Head of caudate nucleus (tissue), 42 donors: ENCODE measurements at places on chromosomes 16 and 17.

DNA sequence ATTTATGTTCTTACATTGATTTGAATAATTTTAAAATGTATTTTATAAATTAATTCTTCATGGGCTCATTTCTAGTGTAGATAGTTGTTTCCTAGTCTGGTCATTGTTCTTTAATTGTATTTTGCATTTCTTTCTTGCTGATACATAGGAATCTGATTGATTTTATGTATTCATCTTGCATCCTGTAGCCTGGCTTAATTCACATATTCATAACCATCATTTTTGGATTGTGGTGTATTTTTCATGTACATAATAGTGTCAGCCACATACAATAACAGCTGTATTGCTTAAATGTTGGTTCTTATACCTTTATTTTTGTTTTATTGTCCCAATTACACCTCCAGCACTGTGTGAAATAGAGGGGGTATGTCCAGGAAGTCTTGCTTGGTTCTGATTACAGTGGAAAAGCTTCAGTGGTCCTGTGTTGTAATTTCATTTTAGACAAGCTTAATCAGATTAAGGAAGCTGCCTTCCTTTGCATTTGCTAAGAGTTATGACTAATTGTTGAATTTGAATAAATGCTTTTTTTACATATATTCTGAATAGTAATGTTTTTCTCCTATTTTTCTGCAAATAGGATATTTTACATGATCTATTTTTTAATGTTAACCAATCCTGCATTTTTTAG, 103.7 kb downstream of the USP22 start:
- DNase-seq: no peak

DNA sequence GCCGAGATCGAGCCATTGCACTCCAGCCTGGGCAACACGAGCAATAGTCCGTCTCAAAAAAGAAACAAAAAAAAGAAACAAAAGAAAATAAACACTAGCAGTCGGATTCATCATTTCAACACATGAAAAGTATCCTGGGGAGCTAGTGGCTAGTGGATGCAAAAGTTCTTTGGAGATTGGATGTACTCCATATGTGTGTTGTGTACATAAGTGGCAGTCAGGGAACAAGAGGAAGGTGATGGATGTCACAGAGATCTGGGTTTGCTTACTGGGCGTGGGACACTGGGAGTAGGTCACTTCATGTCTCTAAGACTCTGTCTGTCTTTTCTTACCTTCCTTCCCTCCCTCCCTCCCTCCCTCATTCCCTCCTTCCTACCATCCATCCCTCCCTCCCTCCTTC, 35.4 kb downstream of the MRC2 start:
- DNase-seq: no peak

DNA sequence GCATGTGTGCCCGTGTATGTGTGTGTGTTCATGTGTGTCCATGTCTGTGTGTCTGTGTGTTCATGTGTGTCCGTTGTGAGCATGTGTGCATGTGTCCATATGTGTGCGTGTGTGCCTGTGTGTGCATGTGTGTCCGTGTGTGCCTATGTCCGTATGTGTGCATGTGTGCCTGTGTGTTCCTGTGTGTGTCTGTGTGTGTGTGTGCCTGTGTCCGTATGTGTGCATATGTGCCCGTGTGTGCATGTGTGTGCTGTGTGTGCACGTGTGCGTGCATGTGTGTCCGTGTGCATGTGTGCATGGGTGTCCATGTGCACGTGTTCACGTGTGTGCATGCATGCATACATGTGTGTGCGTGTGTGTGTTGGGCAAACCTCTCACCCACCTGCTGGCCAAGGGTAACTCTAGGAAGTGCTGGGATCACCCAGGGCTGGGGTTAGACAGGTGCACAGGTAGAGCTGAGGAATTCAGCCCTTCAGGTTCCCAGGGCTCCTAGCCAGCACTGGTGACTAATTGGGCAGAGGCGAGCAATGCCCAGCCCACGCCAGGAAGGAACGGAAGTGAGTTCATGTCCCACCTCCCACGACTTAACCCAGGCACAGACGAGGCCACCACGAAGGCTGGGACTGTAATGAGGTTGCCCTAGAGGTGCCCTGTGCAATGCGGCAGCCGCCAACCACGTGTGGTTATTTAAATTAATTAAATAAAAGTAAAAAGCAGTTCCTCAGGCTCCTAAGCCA, 8.2 kb upstream of the CSNK1D start:
- DNase-seq: no peak

GRCh38 chr17:30413109-30413508, 34.4 kb downstream of the CPD start:
- DNase-seq: no peak

DNA sequence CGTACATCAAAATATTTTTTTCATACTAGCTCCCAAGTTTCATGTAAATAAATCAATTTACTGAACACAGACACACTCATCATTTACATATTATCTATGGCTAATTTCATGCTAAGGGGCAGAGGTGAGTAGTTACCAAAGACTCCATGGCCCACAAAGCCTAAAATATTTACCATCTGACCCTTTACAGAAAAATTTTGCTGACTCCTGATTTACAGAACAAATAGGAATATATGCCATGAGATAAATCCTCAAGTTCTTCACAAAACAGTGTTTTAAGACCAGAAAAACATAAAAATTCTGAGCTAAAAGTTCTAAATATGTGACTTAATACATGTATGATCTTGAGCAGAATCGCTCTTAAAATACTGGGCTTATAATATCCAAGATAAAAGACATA, 36.6 kb upstream of the PHLPP2 start:
- DNase-seq: no peak

GRCh38 chr17:64214950-64215349, 48.1 kb downstream of the TEX2 start:
- no peak for DNase-seq

DNA sequence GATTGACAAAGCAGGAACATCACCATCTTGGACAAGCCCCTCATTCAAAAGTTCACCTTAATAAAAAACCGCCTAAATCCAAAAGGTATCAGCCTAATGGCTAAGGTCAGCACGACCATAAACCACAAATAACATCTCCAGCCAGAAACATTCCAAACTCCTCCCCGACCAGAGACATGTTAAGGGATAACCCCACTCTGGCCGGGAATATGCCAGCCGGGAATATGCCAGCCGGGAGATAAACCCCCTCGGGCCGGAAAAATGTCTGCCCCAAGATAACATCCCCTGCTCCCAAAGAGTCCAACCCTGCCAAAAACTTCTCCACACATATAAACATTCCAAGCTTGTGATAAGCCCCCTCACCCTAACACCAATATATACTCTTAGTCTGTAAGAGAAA, 1.4 kb downstream of the DHX33 start:
- no peak for DNase-seq

GRCh38 chr17:40901981-40902474, 17.0 kb upstream of the KRT20 start:
- no peak for DNase-seq

GRCh38 chr17:5897275-5897911, 172.8 kb upstream of the WSCD1 start:
- DNase-seq: no peak

DNA sequence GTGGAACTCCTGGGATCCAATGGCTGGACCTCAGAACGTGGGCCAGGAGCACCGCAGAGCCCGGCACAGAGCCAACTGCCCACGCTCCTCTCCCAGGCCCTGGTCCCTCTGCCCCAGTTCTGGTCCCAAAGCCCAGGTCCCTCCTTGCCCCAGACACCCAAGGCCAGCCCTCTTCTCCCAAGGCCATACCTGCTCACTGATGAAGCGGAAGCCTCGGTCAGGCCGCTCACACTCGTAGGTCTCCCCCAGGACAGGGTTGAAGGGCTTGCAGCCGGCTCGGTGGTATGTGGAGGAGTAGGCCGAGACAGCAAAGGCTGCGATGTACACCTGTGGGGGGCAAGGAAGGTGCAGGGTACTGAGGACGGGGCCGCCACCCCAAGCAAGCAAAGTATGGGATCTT, 8.5 kb downstream of the OSBPL7 start:
- no peak for DNase-seq

DNA sequence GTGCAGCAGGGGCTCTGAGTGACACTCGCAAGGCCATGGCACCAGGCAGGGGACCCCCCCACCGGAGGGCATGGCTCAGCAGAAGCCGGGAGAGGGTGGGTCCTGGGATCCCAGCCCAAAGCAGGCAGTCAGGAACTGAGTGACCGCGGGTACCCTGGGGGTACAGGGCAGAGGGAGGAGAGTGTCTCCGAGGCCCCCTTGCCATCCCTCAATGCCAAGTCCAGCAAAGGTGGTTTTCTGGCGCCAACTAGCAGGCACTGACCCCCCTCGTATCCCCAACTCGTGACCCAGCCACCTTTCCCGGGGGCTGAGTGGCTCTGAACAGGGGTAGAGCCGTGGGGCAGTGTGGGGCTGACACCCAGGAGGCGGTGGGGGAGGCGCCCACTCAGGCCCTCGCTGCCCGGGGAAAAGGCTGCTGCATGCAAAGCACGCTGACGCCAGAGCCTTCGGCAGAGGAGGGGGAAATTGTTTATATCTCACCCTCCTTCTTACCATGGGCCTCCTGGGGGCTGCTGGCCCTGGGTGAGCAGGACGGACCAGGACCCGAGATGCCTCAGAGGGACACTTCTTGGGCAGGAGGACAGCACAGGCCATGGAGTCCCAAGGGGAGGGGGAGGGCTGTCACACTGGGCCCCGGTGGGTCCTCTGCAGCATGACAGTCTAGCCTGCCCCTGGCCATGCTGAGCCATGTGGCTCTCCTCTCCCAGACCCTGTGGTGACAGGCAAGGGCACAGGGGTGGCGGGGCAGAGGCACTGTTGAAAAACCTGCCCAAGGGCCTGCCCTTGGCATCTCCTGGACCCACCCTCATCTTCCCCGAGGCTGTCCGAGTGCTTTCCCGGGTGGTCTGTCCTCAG, 14.6 kb upstream of the ENPP7 start:
- DNase-seq: no peak

- DNase-seq: no peak
Measured at GRCh38 chr16:50021544-50021943, 3.5 kb upstream of the CNEP1R1 start.

DNA sequence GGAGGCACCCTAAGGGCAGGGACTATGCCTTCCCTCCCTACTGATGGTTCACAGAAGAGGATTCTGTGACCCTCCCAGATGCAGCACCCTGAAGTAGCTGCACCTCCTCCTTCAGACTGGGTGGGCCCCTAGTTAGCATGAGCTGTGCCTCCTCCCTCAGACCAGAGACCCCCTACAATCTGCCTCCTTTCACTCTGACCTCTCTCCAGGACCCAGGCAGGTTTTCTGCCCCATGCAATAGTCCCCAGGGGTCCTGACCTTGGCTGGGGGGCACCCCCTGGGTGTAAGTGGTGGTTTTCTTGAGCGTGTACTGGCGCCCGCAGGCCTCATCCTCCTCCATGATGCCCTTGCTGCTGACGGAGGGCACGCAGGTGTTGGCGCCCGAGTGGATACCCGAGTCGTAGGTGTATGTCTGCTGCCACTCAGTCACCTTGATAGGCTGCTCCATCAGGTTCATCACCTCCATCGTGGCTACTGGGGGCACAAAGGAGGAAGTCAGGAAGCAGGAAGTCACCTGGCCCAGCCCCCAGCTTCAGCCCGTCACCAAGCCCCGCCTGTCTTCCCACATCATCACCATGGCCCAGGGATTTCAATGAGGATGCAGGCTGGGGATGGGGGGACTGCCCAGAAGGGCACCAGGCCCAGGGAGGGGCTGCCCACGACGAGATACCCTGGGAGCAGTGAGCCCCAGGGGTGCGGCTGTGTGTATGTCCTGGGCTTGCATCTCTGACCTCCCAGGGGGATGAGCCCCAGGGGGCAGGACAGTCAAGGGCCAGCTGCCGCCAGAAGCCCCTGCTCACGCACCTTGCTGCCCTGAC, 14.9 kb downstream of the JUP start:
- DNase-seq: no peak

DNA sequence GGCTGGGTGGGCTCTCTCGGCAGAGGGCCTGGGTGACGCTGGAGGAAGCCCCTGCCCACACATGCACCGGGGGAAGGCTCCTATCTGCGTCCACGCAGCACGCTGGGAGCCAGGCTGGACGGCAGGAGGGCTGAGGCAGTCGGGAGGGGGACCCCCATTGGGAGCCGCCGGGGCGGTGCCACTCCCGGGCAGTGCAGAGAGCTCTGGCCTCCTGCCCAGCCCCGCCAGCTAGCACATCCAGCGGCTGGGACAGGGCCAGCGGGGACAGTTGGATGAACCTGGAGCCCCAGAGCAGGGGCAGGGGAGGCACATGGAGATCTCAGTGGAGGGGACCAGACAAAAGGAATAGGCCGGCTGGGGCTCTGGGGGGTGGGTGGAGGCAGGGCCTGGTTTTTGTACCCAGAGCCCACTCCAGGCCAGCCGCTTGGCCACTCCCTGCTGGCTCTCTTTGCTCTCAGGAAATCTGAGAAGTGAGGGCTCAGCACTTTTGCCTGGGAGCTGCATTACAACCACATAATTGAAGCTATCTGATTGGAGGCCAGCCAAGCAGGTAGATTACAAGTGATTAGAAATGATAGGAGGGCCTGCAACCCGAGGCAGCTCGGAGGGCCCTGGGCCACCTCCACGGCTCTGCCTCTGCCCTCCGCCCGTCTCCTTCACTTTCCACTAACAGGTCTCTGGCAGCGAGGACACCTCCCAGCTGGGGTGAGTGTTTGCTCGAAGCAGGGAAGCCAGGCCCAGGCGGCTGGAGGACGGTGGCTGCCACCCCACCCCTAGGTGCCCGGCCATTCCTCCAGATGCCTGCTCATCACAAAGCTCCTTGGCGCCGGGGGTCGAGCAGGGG, 40.1 kb downstream of the ENGASE start:
- DNase-seq: no peak

GRCh38 chr16:84569382-84569987, 48.4 kb downstream of the COTL1 start:
- DNase-seq: no peak

DNA sequence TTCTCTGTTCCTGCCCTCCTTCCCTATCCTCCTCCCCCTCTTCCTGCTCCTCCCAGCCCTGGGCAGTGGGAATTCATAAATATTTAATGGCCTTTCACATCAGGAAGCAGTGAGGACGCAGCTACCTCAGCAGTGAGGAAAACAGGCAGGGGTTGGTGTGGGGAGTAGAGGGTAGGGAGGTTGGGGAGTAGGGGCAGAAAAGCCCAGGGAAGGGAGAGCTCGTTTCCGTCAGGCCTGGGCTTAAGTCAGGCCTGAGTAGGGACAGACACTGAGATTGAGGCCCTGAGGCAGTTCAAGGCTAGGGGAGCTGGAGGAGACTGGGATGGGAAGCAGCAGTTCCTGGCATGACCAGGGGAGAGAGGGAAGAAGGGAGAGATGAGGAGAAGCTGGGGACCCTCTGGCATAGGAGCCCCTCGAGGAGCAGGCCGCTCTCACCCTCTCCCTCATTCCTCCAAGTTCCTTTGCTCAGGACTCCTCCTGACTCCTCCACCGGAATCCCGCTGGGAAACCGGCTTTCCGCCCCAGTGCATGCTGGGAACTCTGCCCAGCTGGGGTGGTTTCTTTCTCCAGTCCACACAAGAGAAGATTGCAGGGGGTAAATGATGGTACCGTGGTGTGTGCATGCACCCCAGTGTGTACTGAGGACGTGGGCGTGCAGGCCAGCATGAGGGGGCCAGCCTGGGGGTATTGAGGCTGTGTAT, 6.2 kb downstream of the SAMD14 start:
- DNase-seq: no peak

GRCh38 chr17:58337600-58338453, 9.2 kb upstream of the TSPOAP1 start:
- DNase-seq: peak; percentile 51

GRCh38 chr17:4304417-4305027, 40.7 kb upstream of the ANKFY1 start:
- DNase-seq: peak; percentile 39

- peak; percentile 78 for DNase-seq
Measured at GRCh38 chr17:76623271-76624146, 20.0 kb downstream of the ST6GALNAC1 start.

- no peak for DNase-seq
Measured at GRCh38 chr16:68642047-68642435, 3.1 kb upstream of the CDH3 start.

GRCh38 chr16:89565506-89566372, 5.3 kb downstream of the RPL13 start:
- peak; percentile 63 for DNase-seq

- peak; percentile 10 for DNase-seq
Measured at GRCh38 chr17:6120351-6120750, 50.2 kb downstream of the WSCD1 start.
